Spinal cord (tissue), 10 donors: ENCODE measurements at places on chromosomes 6 and 20.
A peak's percentile ranks its signal among the peaks of the same experiment; 100 is the strongest.

DNA sequence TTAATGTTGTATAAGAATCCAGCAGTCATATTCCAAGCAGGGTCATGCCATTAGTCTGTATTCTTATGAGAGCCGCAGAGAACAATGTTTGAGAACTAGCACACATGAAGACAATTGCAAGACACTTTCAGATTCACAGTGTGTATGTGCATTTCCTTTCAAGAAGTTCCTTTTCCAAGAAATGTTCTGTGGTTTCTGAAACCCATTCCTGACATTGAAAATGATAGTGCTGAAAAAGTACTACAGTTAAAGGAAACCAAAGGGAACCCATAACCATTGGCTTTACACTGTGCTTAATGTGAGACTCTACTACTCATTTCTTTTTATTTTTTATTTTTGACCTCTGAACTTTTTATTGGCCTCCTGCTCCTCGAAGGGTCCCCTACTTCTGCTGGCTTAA, 4.2 kb upstream of the CALHM6 start:
- no peak for DNase-seq

GRCh38 chr20:11556410-11556809, 361.3 kb upstream of the BTBD3 start:
- no peak for DNase-seq

DNA sequence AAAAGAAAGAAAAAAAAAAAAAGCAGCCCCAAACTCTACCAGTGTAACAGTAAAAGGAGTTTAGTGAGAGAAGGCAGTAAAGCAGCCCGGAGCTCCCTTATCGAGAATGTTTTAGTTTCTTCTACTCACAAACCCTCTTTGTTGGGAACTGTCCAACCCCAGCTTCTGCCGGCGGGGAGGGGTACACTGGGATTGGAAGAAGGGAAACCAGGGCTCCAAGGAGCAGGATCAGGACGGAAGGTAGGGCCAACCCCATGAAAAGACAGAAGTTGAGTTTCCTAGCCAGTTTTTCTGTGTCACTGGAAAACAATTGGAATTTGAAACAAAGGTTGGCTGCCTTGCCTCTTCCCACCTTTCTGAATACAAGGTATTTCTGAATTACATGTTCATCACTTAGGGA, 66.0 kb downstream of the KIZ start:
- peak; percentile 61 for DNase-seq

DNA sequence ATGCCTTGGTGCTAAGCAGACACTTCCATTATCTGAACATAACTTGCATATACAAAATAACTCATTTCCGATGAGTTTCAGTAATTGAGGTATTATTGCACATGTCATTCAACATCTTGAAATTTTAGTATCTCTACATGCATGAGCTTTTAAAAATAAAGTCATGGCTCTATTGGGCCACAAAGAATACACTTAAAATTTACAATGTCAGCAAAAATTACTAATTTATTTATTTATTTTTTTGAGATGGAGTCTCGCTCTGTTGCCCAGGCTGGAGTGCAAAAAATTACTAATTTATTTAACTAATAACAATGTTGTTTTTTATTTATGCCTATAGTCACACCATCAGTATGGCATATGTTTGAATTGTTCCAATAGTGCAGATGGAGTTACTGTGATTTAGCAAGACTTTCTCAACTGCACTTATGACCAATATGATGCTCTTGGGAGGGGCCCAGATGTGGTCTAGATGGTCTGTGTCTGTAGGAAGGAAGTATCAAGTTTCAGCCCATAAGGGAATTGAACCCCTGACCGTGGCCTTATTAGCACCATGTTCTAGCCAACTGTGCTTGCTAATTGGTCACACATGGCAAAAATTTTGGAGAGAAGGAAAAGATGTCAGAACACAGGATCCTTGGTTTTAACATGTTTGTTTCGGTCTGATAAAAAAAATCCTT, 370.7 kb upstream of the TSHZ2 start:
- DNase-seq = no peak

DNA sequence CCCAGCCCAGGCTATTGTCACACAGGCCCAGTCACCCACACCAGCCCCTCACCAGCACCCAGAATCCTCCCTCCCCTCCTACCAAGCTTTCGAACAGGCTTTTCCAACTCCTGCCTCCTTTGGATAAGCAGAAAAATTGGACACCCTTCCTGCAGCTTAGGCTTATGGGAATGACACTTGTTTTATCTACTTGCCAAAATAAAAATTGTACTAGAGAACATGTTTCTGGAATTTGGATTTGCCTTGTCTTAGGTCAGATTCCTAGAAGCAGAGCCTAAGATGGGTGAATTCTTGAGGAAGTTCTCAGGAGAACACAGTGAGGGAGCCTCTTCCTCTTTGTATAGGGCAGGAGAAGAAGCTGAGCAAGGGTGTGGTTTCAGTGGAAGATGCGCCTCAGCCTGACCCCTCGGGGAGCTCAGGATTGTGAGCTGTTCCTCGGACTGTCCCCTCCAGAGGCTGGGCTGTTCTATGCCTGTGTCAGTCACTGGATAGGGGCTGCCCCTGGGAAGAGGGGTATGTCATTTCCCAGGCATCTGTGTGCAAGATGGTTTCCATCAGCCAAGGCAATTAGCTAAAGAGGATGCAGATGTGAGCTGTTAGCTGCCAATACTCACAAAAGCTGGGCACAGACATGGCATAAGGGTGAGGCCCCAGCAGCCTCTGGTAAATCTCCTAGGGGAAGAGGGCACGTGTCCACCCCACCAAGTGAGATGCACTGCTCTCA, 33.9 kb downstream of the ITPR3 start:
- no peak for DNase-seq

GRCh38 chr20:9517297-9518162, 3.1 kb downstream of the LAMP5 start:
- no peak for DNase-seq

- peak; percentile 48 for DNase-seq
Measured at GRCh38 chr6:106739387-106739786, 110.0 kb downstream of the QRSL1 start.

GRCh38 chr6:26103141-26103769, 16.0 kb downstream of the HFE start:
- no peak for DNase-seq

- no peak for DNase-seq
Measured at GRCh38 chr6:20115246-20115980, 96.9 kb downstream of the MBOAT1 start.

DNA sequence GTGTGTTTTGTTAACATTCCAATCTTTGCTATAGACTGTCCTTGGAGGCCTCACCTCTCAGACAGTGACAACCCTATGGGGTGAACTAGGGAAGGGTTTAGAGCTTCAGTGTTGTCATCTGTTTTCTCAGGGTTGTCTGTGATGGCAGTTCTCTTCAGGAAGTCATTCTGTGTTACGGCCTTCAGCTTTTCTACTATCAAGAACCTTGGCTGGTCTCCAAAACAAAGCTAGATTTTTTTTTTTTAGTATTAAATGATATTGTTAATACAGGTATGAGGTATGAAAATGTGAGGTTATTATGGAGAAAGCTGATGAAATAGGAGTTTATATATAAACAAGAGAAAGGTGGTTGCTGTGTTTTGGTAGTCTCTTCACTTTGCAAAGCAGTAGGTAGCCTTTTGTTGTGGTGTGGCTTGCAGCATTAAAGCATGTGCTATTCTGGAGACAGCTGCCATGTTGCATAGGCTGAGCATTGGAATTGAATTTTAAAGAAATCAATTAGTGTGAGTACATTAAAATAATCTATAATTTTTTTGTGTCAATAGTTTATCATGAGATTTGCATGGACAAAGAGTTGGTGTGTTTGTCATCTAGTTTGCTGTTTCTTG, 162.6 kb downstream of the CARMIL1 start:
- no peak for DNase-seq

DNA sequence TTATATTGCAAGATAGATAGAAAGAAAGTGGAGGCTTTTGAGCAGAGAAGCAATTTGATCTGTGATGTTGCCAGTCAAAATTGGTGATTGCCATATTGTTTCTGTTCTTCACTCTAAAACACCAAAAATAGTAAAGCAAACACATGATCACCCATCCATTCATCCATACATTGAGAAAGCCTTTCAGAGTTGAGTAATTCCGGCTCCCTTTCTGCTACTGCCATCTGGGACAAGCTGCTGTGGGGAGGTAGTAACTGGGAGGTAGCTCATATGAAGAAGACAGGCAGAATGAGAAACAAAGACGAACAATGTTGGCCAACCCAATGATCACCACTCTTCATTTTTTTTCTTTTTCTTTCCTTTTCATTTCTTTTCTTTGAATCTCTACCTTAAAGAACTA, 51.1 kb upstream of the HBS1L start:
- DNase-seq = no peak

DNA sequence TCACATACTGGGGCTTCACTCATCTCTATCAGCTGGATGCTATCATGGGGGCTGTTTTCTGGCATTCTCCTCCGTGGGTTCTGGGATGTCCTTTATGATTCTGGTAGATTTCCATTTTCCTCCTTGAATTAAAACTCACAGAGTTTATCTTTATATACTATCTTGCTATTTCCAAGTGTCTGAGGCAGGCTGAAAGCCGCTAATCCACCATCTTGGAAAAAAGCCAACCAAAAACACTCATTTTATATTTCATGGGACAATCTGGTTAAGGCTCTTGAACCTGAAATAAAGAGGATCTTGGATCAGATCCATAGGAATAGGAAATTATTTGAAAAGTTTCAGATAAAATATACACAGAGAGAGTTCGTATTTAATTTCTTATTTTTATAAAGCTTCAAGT, 86.0 kb downstream of the AFG1L start:
- DNase-seq = no peak

DNA sequence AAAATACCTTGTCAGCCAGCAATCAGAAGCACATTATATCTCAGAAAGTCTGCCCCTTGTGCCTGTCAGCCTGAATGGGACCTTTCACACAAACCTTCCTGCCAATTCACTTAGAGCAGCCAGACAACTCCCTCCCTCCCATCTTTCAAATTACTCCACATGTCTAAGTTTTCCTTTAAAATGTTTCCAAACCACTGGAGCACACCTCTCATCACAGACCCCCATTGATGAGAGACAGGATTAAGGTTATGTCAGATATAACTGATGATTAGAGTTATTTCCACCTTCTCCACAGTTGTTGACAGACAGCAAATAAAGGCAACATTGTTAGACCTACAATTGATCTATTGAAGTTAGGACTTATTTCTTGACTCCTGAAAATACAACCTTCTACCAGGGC, 408.4 kb downstream of the PLCB1 start:
- no peak for DNase-seq

- DNase-seq = no peak
Measured at GRCh38 chr6:72856801-72857200, 234.9 kb downstream of the KCNQ5 start.

- DNase-seq = no peak
Measured at GRCh38 chr6:25946631-25947030, 16.0 kb upstream of the TRIM38 start.

- DNase-seq = no peak
Measured at GRCh38 chr6:112308476-112308875, 38.7 kb upstream of the RFPL4B start.

GRCh38 chr6:50718566-50718965, 5.2 kb downstream of the TFAP2D start:
- DNase-seq = no peak

- DNase-seq = no peak
Measured at GRCh38 chr6:47064274-47064673, 22.1 kb upstream of the ADGRF1 start.

- no peak for DNase-seq
Measured at GRCh38 chr6:157574851-157575424, 193.9 kb downstream of the ZDHHC14 start.

DNA sequence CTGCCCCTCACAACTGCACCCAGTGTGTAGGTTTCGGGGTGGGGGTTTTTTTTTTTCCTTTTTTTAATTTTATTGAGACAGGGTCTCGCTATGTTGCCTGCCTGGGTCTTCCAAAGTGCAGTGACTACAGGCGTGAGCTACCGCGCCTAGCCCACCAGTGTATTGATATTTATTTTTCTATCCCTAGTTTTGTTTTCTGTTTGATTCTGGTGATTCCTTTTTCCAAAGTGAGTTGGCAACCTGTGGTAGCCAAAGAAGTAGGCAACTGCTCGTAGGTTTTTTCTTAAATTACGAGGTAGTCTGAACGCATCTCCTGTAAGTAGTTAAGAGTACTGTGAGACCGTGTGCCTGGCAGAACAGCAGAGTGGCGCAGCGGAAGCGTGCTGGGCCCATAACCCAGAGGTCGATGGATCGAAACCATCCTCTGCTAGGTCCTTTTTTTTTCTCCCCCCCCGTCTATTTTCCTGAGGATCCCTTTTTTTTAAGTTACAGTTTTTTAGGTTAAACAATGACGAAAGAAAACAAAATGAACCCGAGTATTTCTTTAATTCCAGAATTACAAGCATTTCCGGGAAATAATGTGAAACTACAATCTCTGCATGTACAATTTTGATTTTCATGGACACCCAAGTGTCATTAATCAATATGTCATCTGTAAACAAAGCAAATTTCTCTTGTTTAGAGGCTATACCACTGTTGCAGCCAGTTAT, 78.7 kb upstream of the BTN3A2 start:
- peak; percentile 94 for DNase-seq

GRCh38 chr20:33387177-33387576, 14.1 kb downstream of the CDK5RAP1 start:
- DNase-seq = no peak

- no peak for DNase-seq
Measured at GRCh38 chr20:10328897-10329255, 105.1 kb downstream of the MKKS start.

DNA sequence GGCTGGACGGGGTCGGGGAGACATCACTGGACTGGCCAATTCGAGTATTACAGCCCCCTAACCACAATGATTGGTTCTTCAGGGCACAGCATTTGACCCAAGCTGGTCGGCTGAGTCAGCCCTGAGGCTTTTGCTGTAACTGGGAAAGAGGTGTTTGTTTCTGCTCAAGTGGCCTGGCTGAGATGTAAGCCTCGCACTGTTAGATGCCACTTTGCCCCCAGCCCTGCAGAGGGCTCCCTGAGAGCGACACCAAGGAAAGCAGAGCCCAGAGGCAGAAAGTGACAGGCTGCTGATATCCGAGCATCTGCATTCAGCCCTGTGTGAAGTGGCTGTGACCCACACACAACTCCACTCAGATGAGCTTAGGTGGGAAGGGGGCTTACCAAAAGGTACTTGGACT, 19.4 kb downstream of the ERGIC3 start:
- DNase-seq = peak; percentile 30

- DNase-seq = no peak
Measured at GRCh38 chr6:106782536-106783285, 153.3 kb downstream of the QRSL1 start.

- no peak for DNase-seq
Measured at GRCh38 chr6:28943557-28944411, 20.0 kb upstream of the TRIM27 start.

DNA sequence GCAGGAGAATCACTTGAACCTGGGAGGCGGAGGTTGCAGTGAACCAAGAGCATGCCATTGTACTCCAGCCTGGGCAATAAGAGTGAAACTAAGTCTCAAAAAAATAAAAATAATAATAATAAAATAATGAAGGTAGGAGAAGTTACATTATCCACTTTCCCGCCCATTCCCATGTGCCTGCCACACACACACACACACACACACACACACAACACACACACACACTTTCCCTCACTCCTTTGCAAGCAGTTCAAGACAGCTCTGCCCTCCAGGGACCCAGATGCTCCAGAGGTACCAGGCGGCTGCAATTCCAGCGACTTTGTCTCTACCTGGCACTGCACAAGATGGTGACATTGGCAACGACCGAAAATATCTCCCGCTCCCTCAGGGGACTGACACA, 224.8 kb upstream of the JARID2 start:
- DNase-seq = no peak
